ENCODE measurements at places on chromosomes 6 and 20. TPM values are rescaled to one million over a fixed set of nuclear protein-coding genes. Genes with fewer than 3 reads are reported as not detected.
A peak's percentile ranks its signal among the peaks of the same experiment; 100 is the strongest.

SLA2 gene
- total RNA-seq: 0.27 TPM

CNR1 gene
- total RNA-seq: 2.0 TPM

CST1 gene
- total RNA-seq: 29.3 TPM

SMIM13 gene
- 17.2 TPM for total RNA-seq

DDX43 gene
- 3.5 TPM for total RNA-seq

MMP24 gene
- total RNA-seq: 17.1 TPM

CST3 gene
- 368 TPM for total RNA-seq

DNAH8 gene
- not detected for total RNA-seq

RSPO3 gene
- 7.7 TPM for total RNA-seq

PAK5 gene
- total RNA-seq: not detected

MYT1 gene
- not detected for total RNA-seq

GRCh38 chr6:149806127-149806526 is 56.6 kb downstream of the PCMT1 start:
- no peak for DNase-seq

- DNase-seq: no peak
These were observed 185.0 kb upstream of the PDE10A start for GRCh38 chr6:165848086-165848426.

- DNase-seq: no peak
These were observed 20.0 kb upstream of the IL22RA2 start for GRCh38 chr6:137193256-137194070.

DNA sequence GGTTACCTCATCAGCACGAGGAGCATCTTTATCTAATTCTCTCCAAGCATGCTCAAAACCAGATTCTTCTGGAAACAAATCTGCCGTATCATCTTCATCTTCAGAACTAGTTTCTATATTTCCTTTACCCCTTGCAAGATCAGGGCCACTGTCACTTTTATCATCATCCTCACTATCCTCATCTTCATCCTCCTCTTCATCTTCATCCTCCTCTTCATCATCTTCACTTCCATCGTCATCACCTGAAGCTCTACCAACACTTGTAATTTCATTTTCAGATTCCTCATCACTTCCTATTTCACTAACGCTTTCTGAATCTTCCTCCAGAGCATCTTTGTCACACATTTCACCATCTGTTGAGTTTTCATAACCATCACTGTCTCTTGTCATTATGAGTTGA is 8.9 kb downstream of the ESF1 start:
- DNase-seq: no peak

DNA sequence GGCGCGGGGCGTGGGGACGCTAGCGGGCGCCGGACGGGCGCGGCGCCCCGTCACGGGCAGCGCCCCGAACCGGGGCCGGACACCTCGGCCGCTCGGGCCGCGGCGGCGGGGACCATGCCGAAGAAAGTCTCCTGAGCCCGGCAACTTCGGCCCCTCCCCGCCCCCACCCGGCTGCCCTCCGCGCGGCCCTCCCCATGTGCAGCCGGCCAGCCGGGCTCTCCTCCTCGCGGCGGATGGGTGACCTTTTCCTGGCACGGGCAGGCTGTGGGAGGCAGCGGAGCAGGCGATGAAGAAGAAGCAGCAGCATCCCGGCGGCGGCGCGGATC is 278 bp downstream of the UST start:
- no peak for DNase-seq

DNA sequence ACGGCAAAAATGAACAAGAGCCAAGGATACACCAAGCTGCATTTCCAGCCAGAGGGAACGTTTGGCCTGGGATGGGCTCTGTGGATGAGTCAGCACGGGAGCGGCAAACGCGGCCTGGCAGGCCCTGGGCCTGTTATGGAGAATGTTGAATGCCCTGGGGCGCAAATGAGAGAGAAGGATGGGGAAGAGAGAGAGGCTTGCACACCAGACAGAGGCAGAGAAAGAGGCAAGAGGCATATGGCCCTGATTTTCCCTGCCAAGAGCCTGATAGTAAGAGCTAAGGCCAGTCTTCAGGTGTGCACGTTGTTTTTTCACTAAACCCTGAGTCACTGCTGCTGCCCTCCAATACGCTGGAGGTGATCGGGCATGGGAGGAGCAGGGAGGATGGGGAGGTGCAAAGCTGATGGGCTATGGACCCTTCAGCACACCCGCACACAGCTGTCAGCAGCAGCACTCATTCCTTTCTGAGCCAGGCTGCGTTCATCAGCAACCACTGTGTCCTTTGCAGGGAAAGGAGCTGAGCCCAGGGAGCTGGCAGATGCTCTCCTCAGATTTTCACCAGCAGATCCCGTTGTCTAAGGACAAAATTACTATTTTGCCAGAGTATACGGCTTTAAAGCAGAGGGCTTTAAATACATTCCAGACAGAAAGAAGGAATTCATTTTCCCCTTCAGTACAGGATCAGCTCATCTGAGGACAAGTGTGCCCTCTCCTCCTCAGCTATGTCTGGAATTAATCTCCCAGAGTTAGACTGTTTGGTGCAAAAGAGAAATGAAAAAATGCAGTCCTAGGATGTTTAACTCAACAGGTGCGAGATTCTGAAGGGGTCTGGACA is 61.7 kb upstream of the SLC22A23 start:
- DNase-seq: peak; percentile 52

GRCh38 chr6:38443352-38444144 is 196.2 kb downstream of the BTBD9 start:
- DNase-seq: no peak

- DNase-seq: peak; percentile 63
These were observed 805 bp downstream of the MSH5 start for GRCh38 chr6:31740397-31741223.

DNA sequence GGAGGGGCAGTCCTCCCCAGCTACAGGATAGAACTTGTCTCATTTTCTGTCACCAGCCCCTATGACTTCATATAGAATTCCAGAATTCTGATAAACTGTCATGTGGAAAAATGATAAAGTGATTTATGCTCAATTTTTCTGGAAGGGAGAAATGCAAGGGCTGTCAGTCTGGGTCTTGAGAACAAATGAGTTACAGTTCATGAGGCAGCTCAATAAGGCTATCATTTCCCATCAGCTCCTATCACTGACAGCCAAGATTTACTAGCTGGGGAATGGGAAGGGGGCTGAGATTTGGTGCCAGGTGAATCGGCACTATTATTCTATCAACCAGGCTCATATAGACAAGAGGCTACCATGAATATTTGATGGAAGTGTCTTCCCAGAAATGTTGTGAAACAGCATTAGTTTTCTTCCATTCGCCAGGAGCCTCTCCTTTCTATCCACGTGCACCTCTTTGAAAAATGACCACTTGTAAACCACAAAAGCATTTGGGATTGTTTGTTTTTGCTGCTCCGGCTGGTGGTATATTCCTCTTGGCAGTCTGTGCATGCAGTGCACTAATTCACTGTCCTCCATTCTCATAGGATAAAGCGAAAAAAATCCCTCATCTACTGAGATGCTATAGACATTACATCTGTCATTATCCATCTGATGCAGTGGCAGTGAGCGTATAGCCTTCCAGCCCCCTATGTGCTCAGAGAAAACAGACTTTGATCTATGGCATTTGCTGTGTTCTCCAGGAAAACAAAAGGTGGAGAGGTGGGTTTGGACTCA is 528.7 kb upstream of the RNF217 start:
- DNase-seq: no peak

GRCh38 chr6:163351013-163351412 is 63.5 kb upstream of the QKI start:
- no peak for DNase-seq

- DNase-seq: no peak
These were observed 171.3 kb downstream of the SLC16A10 start for GRCh38 chr6:111258615-111259088.

DNA sequence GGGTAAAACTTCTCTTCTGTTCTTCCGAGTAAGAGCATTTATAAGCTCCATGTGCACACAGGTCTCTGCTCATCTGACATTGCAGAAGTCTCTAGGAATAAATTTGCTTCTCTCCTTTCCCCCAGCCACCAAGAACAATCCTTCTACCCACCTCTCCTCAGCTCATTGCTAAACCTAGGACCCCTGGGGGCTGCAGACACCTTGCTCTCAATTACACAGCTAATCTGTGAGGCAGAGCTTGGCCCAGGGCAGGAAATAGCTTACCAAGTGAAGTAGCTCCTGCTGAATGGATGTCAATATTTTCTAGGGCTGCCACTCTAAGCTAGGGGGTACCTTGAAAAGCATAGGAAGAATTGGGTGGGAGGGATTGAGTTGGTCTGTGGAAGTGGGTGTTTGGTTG is 44.0 kb downstream of the EIF2S2 start:
- DNase-seq: no peak

- DNase-seq: no peak
These were observed 191.3 kb upstream of the ARG1 start for GRCh38 chr6:131381709-131382093.

- DNase-seq: no peak
These were observed 62.0 kb downstream of the PPP1R14C start for GRCh38 chr6:150204705-150205472.

DNA sequence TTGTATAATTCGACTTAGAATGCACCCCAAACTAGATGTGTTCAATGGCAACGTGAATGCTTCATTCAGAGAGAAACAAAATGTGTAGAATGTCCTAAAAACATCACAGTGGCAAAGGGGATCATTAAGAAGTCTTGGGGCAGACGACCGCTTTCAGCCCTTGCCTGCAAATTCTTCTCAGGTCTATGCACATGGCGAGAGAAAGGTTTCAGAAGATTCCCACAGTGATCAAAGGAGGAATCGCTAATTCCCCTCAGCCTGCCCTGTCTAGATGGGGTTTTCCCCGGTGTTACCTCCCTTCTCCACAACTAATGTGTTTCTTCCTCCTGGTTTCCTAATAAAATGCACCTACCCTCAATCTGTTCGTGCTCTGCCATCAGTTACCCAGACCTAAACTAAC is 13.3 kb upstream of the NHSL1 start:
- DNase-seq: no peak

DNA sequence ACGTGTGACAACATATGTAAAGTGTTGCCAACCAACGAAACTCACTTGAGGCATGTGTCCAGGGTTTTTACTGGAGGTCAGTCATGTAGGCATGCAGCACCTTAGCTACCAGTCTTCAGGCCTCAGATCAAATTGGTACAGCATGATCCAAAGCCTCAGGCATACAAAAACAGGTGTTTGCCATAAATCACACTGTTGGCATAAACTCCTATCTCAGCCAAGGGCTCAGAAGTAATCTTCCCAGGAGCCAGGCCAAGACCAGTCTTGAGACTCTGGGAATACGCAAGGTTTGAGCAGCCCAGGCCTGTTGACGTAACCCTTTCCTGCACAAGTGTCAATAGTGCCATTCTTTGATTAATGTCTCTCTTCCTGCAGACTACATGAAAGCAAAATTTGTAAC is 163.5 kb downstream of the PRL start:
- no peak for DNase-seq

DNA sequence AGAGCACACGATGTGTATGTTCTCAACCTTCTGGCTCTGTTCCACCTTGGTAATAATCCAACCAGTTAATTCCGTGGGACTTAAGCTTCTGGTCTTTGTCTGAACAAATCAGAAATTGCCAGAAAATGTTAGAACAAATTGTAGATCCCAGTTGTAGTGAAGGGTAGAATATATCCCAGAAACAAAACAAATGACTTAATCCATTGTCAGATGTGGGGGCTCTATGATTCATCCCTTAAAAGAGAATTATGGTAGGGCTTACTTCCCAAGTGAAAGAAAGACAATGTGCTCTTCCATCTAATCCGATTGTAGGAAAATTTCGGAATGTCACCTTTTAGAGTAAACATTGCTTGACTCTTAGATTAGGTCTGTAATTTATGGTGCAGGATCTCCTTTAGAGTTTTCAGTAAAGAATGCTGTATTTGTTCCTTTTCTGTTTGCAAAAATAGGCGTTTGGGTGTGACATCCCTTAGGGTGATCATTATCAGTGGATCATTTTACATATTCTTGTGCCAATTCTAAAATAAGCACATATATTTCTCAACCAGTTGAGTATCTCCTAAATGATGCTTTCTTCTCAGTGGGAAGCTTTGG is 234.5 kb upstream of the ZNF217 start:
- DNase-seq: peak; percentile 86

DNA sequence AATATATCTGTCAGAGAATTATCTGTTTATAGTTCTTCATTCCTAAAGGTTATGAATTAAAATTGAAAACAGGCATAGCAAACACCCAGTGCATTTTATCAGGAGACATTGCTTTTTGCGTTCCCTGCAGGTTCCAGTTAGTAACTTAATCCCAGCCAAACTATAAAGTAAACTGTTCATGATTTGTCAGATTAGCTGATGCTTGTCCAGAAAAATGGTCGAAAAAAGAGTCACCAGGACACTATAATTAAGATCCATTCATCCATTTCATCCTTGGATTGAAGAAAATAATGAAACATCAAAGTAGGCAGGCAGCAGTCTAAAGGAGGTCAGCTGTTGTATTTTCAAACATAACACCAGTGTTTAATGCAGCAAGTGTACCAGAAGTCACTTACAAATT is 75.9 kb downstream of the EPHA7 start:
- DNase-seq: no peak

DNA sequence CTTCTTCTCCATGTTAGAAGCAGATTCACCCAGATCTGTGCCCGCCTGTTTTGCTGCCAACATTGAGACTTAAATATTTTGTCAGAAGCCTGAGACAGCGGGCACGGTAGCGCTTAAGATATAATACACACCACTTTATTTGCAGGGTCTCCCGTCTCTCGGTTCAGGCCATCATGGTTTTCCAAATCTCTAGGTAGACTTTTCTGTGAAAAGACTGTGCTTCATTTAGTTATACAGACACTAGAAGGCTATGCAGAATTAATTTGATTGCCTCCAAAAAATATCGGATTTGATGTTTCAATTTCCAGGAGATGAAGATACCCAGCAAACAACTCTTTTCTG is 598 bp downstream of the TBP start:
- DNase-seq: no peak

DNA sequence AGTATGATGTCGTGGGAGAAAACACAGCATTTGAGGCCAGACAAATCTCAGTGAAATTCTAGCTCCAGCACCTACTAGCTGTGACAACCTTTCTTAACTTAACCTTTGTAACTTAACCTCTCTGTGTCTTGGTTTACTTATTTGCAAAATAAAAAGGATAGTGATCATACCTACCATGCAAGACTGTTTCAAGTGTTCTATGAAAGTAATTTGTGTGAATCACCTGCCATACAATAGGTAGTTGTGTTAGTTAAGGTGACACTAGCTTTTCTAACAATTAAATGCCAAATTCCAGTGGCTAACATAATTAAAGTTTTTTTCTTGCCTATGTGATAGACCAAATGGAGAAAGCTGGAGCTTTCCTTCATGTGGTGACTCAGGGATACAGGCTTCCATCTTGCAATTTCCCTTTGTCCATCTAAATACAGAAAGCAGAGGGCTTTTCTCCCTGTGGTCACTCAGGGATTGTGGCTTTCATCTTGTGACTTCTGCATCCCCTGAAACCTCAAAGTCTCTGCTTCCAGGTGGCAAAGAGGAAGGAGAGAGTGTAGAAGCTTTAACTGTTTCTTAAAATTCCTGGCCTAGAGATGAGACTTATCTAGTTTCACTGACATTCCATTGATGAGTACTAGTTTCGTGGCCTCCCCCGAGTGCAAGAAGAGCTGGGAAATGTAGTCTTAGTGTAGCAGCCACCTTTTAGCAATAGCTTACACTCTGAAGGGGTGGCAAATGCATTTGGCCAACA is 311.4 kb downstream of the CLIC5 start:
- DNase-seq: peak; percentile 26

Data from Caki2 (cell line).